ENCODE measurements at places on chromosomes 12 and 14.

GRCh38 chr12:46677749-46678148 lies 148.0 kb downstream of the SLC38A4 start:
- DNase-seq = no peak

DNA sequence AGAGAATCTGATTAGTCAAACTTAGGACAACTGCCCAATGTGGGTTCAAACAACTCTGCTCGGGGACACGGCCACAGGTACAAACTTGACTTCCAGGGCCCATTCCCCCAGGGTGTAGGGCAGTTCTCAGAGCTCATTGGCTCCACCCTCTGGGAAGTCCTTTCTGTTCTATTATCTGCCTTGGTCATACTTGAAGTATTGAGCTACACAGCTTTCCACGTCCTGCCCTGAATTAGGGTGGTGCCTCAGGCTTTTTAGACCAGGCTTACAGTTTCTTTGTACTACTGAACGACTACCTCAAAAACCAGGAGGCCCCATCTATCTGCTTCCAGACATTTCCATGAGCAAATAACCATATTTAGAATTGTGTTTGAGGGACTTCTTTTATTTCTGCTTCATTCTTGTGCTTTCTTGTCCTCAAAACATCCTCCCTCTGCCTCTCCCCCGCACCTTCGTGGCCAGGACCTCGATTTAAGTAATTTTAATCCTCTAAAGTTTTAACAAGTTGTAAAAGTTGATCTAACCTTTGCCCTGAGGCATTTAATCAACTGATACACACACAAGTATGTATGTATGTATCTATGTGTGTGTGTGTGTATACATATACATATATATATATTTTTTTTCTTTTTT lies 281.7 kb upstream of the AMIGO2 start:
- DNase-seq = no peak

GRCh38 chr12:22598763-22599161 lies 26.2 kb upstream of the ETNK1 start:
- DNase-seq = no peak

DNA sequence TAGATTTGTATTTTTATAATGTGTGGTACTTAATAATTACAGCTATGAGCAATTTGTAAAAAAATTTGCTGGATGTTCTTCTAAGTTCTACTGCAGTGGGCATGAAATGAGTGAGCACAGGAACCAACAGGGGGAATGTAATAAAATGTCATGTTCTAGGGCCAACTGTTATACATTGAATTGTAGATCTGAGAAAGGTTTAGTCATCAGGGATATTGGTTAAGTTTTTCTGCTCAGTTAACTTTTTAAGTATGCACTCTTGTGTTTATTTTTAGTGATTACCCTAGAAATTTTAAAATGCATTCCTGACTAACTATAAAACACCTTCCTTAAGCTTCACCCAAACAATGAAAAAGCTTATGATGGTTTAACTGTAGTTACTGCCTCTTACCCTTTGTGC lies 101.8 kb downstream of the CAND1 start:
- DNase-seq = no peak

DNA sequence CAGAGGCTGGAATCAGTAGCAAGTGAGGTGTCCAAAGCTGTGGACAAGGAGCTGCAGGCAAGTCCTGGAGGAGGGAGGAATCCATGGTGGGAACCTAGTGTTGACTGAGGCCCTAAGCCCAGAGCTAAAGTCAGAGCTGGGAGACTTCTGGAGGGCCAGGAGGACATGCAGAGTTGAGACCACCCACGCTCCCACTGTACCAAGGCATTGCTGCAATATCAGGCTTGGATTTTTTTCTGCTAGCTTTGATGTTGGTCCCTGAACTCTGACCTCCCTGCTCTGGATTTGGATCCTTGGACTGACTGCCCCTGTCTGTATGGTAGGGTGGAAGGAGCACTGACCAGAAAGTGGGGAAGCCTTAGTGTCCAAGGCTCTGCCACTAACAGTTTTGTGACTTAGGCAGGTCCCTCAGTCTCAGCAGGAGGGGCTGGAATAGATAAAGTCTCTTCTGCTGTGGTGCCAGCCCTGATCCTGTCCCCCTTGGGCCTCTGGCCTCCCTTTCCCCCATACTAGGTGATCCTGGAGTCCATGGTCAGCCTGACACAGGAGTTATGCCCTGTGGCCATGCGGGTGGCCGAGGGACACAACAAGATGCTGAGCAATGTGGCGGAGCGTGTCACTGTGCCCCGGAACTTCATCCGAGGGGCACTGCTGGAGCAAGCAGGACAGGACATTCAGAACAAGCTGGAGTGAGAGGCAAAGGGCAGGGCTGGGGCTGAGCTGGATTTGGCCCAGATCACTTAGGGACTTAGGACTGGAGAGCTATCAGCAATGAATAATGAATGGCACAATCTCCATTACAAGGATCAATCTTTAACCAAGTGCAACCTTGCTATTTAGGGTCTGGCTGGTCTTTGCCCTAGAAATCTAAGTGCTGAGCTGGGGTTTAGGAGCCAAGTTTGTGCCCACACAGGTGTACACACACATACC lies 9.4 kb downstream of the CARMIL3 start:
- no peak for DNase-seq

- DNase-seq = no peak
These were observed 6.7 kb downstream of the TAS2R43 start for GRCh38 chr12:11085419-11085818.

GRCh38 chr14:70416725-70417349 lies at the start of gene SYNJ2BP:
SYNJ2BP (minus strand) TSS chr14:70417090; CDS start chr14:70416963, 127 bp downstream.
- DNase-seq = peak; percentile 71

GRCh38 chr12:45990468-45991283 lies at the start of gene SCAF11:
SCAF11 (minus strand) TSS chr12:45990574; CDS start chr12:45964167, 26,407 bp downstream.
- DNase-seq = peak; percentile 100

DNA sequence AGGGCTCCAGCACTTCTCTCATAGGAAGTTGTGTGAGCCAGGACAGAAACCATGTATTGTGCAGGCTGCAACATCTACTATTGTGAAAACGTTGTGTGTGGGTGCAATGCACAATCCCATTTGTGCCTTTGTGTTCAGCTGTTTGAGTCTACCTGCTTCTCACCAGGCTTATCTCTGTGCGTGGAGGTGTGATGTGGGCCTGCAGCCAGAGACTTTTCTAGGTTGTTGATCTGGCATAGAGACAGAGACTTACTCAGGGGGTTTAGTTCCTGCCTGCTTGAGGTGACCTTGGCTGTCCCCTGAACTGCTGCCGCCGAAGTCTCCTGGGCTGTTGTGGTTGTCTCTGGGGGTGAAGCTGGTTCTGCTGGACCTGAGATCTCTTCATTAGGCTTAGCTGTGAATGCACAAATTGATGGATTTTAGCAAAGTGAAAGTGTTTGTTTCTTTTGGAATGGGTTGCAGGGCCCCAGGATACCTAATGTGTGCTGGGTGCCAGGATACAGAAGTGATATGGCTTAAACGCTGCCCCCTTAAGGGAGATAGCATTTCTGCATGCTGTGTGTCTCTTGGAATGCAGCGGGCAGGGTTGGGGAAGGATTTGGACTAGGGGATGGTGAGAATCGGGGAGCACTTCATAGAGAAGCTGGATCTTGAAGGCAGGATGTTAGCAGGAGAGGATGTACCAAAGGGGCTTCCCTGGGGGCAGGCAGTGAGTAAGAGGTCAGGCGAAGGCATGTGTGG lies 2.5 kb downstream of the LACRT start:
- no peak for DNase-seq

DNA sequence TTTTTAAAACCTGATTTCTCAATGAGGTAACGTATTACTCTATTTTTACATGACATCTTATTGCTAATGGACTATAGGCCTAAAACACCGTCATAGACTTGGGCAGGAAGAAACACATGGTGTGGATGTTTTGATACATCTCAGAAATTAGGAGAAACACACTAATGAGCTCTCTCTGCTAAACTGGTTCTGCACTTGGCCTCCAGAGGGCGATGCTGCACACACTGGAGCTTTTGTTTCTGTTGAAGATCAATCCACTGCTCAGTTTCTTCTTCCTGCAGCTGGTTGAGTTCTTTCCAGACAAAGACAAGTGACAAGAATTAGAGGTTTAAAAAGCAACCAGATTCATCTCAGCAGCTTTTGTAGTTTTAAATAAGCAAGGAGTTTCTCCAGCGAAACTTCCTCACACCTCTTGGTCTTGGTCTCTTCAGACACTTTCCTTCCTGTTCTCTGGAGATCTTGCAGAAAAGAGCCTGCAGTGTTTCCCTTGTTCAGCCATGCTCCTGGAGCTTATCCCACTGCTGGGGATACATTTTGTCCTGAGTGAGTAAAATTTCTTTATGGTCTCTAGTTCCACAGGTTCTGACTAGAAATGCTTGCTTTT lies 178.5 kb upstream of the OR4E1 start:
- DNase-seq = no peak

DNA sequence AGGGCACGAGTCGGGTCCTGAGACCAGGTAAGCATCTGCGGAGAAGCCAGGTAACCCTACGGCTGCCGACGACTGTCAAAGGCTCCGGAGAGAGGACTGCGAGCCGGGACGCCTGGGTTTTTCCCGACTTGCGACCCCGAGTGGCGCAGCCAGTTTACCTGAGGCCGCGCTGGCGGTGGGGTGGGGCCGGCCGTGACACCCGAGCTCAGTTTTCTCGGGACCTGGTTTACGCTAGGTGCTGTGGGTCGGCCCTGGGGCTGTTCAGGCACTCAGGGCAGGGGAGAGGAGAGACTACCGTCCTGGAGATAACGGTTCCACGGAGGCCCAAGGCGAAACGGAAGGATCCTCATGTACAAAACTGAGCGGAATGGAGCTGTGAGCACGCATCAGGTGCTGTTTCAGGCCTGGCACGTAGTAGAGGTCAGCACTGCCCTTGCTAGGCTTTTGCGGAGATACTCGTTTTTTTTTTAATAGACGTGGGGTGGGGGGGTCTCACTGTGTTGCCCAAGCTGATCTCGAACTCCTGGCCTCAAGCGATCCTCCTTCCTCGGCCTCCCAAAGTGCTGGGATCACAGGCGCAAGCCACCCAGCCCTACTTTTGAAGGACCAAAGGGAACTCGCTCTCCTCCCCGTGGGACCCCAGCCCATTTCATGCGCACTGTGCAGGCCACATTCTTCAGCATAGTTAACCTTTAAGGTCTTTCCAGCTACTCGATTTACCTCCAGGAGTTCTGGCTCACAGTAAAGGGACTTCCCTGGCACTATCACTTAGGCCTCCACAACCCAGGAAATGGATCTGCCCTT lies 471 bp downstream of the MTRFR start:
- no peak for DNase-seq

- DNase-seq = no peak
These were observed 28.9 kb upstream of the PLEKHG3 start for GRCh38 chr14:64675312-64675711.

DNA sequence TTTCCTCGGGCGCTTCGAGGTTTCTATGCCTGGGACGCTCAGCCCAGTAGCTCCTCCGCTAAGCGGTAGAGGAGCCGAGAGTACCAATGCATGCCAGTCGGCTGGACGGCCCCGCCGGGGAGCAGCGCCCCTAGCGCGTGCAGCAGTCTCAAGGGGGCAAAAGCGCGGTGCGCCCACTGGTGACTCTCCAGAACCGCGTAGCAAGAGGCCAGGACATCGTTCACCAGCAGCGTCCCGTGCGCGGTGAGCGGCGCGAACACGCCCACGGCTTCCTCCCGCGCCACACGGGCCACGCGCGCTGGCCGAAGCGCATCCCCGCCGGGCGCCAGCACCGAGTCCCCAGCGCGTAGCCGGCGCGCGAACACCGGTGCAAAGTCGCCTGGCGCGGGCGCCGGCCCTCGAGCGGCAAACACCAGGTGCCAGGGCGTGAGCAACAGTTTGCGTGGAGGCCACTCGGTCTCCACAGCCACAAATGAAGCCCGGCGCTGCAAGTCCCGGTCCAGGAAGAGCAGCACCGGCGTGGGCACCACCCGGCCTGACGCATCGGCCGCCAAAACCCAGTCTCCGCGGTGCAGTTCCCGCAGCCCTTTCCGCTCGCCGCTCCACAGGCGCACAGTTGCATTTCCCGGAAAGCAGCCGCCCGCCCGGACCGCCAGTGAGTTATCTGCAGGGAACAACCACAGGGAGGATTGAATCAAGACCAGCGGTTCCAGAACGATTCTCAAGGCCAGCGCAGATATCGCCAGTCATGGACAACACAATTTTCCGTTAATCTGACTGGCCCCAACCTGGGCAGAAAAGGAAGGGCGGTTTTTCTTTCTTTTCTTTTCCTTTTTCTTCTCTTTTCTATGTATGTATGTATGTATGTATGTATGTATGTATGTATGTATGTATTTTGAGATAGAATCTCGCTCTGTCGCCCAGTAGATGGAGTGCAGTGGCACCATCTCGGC lies 4.5 kb downstream of the DHH start:
- DNase-seq = no peak

DNA sequence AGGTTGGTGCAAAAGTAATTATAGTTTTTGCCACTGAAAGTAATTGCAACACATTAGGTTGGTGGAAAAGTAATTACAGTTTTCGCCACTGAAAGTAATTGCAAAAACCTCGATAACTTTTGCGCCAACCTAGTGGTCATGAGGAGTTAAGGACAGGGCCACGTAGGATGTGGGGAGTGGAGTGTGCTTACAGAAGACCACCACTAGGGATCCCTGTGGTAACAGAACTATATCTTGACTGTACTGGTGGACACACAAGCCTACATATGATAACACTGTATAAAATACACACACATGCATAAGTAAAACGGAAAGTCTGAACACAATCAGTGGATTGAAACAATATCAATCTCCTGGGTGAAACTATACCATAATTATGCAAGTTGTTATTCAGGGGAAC lies 187.4 kb upstream of the ABCD2 start:
- DNase-seq = no peak

GRCh38 chr14:93970585-93970964 lies 5.8 kb downstream of the ASB2 start:
- DNase-seq = no peak

- no peak for DNase-seq
These were observed 16.6 kb upstream of the TRAF3 start for GRCh38 chr14:102760496-102761193.

DNA sequence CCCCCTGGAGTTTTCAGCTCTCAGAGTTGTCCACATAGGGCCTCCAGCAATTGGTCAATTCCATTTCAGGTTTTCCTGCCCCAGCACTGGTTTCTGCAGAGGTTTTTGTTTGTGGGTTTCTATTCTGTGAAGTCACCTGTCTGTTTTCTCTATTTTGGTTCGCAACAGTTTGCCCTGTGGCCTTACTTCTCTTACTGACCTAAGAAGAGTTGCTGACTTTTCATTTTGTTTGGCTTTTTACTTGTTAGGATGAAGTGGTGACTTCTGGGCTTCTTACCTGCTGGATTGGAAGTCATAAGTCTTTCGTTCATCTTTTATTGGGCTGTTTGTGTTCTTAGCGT lies 196.4 kb upstream of the PARP11 start:
- no peak for DNase-seq

DNA sequence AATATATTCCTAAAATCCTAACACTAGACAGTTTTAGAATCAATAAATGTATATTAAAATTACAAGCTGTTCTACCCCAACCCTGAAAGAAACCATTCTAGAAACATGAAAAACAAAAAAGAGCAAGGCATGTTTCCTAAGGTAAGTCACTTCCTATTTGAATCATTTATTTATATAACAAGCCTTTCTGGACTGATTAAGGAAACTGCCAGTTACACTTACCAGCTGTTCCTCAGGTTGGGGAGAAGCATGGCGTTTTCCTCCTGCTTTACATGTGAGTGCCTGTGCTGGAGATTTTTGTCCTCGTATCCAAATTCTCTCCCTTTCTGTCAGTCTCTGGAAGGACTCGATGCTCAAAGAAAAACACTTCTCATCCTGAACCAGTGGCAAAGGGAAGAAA lies 183.3 kb downstream of the EFCAB11 start:
- no peak for DNase-seq

- no peak for DNase-seq
These were observed 27.9 kb downstream of the BAZ2A start for GRCh38 chr12:56602239-56602638.

- no peak for DNase-seq
These were observed 104.3 kb downstream of the DUSP6 start for GRCh38 chr12:89247967-89248366.

All from left forelimb (tissue), 1 donor.